ENCODE measurements at places on chromosomes 3 and 15.

DNA sequence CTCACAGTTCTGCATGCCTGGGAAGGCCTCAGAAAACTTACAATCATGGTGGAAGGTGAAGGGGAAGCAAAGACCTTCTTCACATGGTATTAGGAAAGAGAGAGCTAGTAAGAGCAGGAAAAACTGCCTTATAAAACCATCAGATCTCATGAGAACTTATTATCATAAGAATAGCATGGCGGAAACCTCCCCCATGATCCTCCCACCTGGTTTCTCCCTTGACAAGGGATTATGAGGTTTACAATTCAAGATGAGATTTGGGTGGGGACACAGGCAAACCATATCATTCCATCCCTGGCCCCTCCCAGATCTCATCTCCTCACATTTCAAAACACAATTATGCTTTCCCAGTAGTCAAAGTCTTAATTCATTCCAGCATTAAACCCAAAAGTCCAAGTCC is 34.6 kb upstream of the TMEM45A start:
- no peak for DNase-seq

- DNase-seq = no peak
Observed at GRCh38 chr3:69005791-69006482, 7.5 kb downstream of the EOGT start.

DNA sequence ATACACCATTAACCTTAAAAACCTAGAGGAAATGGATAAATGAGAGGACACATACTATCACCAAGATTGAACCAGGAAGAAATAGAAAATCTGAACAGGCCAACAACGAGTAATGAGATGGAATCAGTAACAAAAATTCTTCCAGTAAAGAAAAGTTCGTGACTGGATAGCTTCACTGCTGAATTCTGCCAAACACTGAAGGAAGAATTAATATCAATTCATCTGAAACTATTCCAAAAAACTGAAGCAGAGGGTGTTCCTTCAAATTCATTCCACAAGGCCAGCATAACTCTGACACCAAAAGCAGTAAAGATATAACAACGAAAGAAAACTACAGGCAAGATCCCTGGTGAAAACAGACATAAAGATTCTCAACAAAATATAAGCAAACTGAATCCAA is 195.8 kb upstream of the GPR149 start:
- no peak for DNase-seq

- DNase-seq = peak; percentile 8
Observed at GRCh38 chr3:71641674-71642073, 58.1 kb upstream of the FOXP1 start.

DNA sequence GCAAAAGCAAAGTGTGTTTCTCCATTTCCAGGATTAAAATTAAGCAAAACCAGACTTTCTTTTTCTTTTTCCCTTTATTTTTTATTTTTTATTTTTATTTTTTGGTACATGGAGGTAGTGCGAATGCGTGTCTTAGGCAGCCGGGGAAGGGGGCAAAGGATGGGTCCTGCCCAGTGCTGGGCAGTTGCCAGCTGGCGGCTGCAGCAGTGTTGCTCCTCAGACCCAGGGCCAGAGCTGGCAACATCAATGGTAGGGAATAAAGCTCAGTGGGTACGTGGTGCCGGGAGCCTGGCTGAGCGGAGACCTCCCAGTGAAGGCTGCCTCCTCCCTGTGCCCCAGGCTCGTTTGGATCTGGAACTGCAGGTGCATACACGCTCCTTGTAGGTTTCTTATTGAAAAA is 46.3 kb downstream of the POLR2M start:
- DNase-seq = no peak

DNA sequence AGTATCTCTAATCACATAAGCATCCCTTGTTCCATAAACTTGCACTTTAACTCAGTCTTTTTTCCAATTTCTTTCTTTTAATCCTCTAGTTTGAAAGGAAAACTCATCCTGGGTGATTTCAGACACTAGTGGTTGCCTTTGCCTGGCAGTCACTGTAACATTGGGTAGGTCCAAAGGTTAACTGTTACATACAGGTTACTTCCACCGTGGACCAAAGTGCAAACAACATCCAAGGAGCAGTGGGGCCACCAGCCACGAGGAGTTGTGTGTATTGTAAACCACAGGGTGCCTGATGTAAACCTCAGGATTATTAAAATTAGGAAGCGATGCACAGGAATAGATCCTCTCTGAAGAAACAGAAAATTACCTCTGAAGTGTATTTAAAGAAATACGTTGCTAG is 75.0 kb downstream of the HCN4 start:
- DNase-seq = no peak
